Brain pericyte (primary cell): ENCODE measurements at places on chromosomes 12 and 14.
A peak's percentile ranks its signal among the peaks of the same experiment; 100 is the strongest.

DNA sequence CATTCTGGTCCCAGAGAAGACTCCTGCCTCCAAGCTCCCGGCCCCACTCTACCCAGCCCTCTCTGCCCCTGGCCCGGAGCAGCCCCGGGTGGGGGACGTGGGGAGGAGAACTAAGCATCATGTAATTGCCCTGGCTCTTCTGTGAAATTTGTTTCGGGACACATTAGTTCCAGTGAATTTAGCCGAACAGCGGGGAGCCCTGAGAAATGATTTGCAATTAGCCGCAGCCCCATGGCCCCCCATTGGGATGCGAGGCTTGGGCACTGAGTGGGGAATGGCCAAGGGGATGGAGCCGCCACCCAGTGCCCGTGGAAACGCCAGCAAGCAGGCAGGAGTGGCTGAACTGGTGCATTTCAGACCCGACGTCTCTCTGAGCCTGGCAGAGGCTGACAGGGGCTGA lies 173.9 kb upstream of the LHX5 start:
- no peak for DNase-seq

DNA sequence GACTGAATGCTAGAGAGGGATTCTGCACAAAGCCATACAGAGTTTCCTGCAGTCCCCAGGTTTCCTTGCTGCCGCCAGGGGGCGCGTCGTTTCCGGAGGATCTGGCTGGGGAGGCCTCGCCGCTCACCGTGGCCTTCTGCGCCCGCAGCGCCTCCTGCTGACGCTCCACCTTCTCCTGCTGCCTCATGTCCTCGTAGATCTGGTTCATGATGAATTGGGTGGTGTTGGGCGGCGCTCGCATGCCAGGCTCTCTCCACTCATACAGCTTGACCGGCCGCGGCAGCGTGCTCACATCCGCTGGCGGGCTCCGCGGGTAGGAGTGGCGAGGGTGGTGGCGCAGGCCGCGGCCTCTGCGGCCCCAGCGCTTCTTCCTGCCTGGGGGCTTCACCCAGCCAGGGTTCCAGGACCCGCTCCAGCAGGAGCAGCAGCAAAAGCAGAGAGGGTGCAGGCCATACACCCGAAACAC lies 987 bp downstream of the CCER1 start:
- no peak for DNase-seq

DNA sequence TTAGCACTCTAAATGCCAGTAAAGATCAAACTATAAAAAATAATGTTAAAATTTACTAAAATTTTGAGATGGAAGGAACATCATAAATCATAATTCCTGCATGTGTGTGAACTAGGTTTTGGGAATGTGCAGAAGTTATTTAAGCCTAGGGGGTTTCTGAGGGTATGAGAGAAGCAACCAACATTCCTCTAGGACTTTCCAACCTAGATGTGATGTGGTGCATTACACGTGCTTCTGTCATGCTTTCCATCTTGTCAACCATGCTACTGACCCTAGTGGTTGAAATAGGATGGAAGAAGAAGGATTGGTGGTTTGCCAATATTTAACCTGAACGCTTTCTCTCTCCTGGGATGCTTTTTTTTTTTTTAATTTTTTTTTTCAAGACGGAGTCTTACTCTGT lies 209.3 kb downstream of the AEBP2 start:
- DNase-seq = no peak

GRCh38 chr14:102734436-102734835 lies 42.8 kb upstream of the TRAF3 start:
- DNase-seq = no peak

DNA sequence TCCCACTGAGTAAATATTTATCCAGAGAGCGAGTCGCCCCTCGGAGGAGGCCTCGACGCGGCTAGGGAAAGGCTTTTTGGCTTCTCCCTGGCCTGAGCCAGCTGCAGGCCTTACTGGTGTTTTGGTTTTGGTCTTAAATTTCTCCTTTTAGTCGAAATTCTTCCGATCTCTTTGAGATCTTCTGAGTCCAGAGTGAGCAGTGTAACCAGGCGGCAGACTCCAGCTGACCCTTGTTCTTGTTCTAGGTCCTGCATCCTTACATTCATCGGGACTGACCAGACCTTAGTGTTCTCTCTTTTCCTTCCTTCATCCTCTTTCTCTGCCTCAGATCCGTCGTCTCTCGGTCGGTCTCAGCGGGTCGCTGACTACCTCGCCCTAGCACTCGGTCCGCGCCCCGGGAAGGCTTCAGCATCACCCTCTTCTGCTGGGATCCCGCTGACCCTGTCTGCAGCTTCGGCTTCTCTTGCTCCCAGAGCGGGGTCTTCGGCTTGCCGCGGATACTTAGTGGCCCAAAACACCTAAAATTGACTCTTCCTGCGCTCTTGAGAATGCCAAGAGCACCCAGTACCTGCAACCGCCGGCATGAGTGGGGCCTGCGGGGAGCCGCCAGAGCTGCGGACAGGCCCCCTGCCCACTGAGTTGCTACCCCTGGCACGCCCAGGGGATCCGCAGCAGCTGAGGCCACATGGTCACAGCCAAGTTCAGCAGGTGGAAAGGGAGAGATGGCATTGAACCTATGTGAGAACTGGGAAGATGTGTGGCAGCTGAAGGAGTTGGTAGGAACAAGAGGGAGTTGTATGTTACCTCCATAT lies 2.4 kb upstream of the PAX9 start:
- no peak for DNase-seq

- no peak for DNase-seq
Measured at GRCh38 chr12:2195085-2195484, 142.3 kb downstream of the CACNA1C start.

- peak; percentile 79 for DNase-seq
Measured at GRCh38 chr14:35336494-35337268, 44.5 kb downstream of the PSMA6 start.

- DNase-seq = no peak
Measured at GRCh38 chr12:132524405-132524804, 34.5 kb downstream of the FBRSL1 start.

- no peak for DNase-seq
Measured at GRCh38 chr12:39919790-39920189, 186.1 kb downstream of the SLC2A13 start.

DNA sequence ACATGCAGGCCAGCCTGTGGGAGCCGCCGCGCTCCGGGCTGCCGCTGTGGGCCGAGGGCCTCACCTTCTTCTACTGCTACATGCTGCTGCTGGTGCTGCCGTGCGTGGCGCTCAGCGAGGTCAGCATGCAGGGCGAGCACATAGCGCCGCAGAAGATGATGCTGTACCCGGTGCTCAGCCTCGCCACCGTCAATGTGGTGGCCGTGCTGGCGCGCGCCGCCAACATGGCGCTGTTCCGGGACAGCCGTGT lies 2.9 kb downstream of the TMEM121 start:
- no peak for DNase-seq

DNA sequence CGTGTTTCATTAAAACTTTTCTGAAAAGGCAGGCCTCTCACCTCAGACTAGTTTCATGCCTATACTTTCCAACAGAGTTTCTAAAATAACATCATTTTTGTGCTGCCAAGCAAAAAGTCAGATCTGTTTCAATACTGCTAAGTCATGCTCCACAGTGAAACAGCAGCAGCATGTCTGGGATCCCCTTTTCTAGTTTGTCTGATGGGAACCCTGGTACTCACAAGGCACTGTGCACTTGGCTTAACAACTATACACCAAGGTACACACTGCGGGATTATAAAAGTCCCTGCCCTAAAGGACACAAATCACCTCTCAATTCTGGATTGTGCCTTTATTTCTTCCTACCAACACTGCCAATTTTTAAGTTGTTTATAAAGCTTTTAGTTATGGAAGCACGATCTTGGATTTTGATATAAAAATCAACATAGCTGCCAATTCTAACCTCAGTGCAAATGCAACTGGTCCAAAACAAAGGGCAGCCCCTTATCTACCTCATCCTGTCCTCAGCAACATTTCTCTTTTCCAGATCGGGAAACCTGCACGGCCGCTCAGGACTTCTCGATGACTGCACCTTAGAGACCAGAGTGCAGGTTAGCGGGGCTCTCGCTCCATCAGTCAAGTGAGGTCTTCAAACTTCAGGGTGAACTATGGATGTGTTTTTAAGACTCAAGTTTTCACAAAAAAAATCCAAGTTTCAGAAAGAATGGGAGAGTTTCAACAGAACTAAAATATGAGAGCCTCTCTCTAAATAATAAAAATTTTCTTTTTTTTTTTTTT lies 1.7 kb upstream of the EIF5 start:
- no peak for DNase-seq

DNA sequence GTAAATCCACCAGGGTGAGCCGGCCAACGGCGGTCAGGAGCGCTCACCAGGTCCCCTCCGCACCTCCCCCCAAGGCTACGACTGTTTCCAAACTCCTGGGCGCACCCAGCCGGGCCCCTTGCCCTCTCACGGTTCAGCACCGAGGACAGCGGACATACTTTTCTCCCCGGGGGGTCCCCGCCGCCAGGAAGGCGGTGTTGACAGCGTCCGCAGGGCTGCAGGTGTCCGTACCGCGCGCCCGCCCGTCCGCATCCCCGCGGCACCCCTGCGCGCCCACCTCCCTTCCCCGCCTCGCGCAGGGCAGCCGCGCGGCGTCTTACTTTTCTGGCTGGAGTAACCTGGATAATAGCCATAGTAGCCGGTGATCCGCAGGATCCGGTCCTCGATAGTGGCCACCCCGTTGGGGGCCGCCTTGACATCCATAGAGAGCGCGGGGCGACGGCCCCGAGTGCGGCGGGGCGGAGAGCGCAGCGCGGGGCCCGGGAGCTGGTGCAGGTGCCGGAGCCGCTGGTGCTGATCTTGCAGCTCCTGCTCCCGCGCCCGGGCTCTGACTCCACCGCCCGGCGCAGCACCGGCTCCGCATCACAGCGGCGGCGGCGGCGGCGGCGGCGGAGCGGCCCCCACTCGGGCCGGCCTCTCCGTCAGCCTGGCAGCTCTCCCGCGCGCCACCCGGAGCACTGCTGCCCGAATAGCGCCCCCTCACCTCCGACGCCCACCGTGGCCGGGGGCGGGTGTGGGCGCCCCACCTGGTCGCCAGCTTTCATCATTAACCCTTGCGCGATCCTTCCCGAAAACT lies at the start of gene SLC35F4:
Gene SLC35F4 (minus strand): TSS at position 690 of the 796 bp plus-strand sequence.
- DNase-seq = no peak

- no peak for DNase-seq
Measured at GRCh38 chr12:109053382-109054123, 1.2 kb downstream of the USP30 start.

DNA sequence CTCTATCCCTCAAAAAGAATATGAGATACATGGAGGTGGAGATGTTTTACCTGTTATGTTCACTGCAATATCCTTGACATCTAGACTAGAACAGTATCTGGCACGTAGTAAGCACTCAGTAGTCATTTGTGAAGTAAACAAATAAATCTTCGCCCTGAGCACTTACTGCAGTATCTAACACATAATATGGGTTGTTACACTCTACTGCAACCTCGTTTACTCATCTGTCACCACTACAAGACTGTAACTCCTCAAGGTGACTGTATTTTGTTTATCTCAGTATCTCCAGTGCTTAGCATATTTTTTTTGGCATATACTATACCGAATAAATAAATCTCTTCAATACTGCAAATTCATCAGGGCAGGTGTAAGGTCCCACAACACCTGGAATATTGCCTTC lies 66.1 kb downstream of the WASHC3 start:
- no peak for DNase-seq

GRCh38 chr12:110669193-110669502 lies 19.8 kb downstream of the HVCN1 start:
- no peak for DNase-seq

DNA sequence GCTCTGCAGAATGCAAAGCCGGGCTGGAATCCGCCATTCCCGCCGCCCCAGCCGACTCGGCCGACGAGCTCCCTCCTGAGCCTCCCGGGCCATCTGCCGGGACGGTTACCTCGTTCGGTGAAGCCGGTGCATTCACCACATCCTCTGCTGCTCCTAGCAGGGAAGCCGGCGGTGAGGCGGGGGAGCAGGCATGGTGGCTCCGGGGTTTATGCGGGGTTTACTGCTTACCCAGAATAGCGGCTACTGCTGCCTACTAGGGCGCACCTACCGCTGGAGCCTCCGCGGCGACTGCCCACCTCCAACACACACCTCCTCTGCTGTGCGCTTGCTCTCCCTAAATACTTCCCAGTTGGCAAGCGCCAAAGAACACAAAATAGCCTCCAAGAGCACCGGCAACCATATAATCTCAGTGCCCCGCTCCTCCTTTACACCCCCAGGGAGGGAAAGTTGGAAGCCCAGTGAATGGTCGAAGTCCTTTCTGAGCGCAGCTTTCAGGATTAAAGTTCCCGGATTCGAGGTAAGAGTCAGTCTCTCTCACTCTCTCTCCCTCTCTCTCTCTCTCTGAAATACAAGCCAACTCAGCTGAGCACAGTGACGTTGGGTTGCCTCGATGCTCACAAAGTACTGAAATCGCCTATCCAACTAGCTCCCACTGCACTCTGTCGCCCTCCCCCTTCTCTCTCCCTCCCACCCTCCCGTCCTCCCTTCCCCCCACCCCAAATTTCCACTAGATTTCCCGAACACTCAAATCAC lies at the start of gene TBX5:
Gene TBX5 (minus strand): TSS at position 626 of the 753 bp plus-strand sequence. CDS start 2,246 bp downstream, outside the sequence.
- DNase-seq = no peak

GRCh38 chr14:100782516-100783320 lies 43.2 kb upstream of the MEG3 start:
- no peak for DNase-seq

GRCh38 chr12:19965196-19966038 lies 402.9 kb upstream of the PDE3A start:
- no peak for DNase-seq

DNA sequence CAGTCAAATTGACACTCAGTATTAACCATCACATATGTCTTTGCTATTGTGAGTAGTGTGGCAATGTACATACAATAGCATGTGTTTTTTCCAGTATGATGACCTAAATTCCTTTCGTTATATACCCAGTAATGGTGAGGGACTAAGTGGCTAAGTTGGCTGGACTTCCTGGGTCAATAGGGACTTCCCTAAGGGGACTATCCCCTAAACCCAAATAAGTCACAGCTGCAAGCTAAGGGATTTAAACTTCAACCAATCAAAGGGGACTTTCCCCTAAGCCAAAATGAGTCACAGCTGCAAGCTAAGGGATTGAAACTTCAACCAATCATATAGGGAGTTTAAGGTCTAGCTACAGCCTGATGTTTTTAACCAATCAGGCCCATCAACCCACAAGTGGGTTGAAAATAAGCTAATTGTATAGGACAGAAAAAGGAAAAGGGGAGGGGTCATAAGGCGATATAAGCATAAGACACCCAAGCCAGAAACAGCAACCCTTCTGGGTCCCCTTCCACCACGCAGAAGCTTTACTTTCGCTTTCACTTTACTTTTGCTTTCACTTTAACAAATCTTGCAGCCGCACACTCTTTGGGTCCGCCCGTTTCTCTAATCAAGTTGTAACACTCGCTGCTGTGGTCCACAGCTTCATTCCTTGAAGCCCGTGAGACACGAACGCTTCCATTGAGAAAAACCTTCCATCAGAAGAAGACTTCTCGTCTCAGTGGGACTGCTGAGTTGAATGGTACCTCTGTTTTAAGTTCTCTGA lies 404.4 kb downstream of the FLRT2 start:
- no peak for DNase-seq

- DNase-seq = no peak
Measured at GRCh38 chr12:175250-175649, 38.7 kb downstream of the SLC6A12 start.
